ENCODE measurements at places on chromosomes 7 and 10.

DNA sequence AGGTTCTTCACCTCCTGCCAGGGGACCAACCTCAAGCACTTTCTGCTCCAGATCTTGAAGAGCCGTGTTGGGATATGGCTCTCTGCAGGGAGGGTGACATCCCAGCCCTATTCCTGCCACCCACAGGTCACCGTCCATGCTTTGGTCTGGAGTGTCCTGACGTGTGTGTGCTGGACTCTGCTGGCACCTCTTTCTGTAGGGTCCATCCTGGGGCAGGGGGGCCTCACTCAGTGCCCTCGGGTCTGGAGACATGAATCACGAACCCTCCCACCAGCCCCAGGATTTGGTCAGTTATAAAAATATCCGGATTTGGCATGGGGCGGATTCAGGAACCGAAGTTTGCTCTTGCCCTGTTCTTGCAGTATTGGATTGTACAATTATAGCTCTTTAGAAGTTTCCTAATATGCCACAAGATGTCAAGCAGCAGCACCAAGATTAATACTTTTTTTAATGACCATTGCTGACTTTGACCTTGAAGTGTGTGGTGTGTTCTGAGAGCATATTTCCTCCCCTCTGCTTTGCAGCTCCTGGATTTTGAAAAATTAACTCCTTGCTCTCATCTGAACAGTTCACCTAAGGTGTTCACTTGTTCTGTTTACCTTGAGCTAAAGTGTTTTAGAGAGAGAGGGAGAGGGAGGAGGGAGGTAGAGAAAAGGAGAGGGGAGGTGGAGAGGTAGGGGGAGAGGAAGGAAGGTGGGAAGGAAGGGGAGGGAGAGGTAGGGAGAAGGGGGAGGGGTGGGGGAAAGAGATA lies 95.4 kb upstream of the SHH start:
- peak; percentile 75 for DNase-seq

DNA sequence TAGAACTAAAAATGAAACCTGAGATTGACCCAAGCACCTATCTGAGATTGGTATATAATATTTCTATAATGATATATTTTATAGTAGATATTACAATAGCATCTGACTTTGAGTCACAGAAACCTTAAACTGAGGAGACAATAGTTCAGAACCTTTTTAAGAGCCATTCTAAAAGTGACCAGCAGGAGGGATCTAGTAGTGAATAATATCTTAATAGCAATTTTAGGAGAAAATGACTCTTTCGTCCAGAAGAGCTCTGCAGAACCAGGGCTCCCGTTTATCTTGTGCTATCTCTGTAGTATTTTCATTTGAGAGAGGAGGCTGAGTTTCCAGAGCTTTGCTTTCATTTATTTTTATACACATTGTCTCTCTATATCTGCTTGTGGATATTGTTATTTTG lies 68.1 kb downstream of the PODXL start:
- DNase-seq, result no peak

GRCh38 chr7:31067491-31067890 lies 15.4 kb downstream of the ADCYAP1R1 start:
- no peak for DNase-seq

- DNase-seq, result peak; percentile 19
These were observed 1.7 kb downstream of the SORCS3 start for GRCh38 chr10:104642658-104643302.

GRCh38 chr10:105702211-105702610 lies 1061.1 kb downstream of the SORCS3 start:
- no peak for DNase-seq

DNA sequence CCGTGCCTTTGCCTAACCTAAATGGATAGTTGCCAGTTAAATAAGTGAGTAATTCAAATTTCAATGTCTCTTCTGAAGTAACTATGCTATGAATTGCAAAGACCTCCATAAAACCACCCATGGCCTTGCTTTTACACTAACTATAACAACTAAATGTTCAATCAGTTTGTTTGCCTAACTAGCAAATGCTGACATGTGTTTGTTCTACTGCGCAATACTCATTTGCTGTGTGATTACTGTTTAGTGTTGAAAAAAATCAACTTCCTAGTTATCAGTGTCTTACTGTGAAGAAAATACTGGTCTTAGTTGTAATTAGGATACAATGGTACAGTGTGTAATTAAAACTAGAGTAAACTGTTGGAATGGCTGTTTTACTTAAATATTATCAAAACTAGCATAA lies 47.3 kb upstream of the GATAD1 start:
- DNase-seq, result no peak

- DNase-seq, result no peak
These were observed 26.4 kb downstream of the ENTPD1 start for GRCh38 chr10:95782318-95782717.

DNA sequence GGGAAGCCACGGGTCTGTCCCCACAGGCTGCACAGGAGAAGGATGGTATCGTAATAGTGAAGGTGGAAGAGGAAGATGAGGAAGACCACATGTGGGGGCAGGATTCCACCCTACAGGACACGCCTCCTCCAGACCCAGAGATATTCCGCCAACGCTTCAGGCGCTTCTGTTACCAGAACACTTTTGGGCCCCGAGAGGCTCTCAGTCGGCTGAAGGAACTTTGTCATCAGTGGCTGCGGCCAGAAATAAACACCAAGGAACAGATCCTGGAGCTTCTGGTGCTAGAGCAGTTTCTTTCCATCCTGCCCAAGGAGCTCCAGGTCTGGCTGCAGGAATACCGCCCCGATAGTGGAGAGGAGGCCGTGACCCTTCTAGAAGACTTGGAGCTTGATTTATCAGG lies 8.1 kb downstream of the ZKSCAN1 start:
- DNase-seq, result no peak

- DNase-seq, result no peak
These were observed 22.5 kb upstream of the ASCC1 start for GRCh38 chr10:72238392-72239175.

GRCh38 chr7:14639801-14640200 lies 262.8 kb downstream of the DGKB start:
- DNase-seq, result peak; percentile 9
